ENCODE measurements at places on chromosomes 7 and 10.

DNA sequence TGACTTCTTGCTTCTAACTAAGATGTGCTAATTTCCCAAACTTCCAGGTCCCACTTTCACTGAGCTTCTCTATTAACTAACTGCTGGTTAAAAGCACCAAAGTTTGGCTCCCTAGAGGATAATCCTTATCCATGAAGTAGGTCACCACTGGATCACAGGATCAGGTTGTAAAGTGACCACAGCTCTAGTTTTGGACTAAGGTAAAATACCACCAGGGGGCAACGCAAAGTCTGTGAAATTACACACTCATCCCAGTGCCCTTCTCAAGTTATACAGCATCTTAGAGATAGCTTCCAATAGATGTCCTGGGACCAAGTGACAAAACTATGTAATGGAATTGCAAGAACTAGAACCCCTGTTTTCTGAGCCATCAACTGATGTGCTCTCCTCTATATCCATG is 116.4 kb upstream of the ASAH2 start:
- no peak for DNase-seq

- DNase-seq, result no peak
Observed at GRCh38 chr7:93015101-93015778, 102.5 kb downstream of the SAMD9 start.

DNA sequence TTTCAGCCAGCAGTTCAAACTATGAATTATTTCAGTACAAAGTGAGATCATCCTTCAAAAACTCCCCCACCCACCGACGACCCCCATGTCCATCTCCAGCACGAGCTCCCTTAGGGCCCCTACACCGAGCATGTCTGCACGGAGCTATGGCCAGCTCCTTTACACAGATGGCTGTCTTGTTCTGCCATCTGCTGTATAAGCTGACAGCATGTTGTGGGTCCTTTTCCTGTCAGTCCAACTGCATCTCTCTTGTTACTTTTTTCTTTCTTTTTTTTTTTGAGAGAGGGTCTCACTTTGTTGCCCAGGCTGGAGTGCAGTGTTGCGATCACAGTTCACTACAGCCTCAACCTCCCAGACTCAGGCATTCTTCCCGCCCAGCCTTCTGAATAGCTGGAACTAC is 21.6 kb downstream of the NPC1L1 start:
- DNase-seq, result no peak

- DNase-seq, result no peak
Observed at GRCh38 chr7:136910771-136911170, 42.3 kb downstream of the CHRM2 start.

- no peak for DNase-seq
Observed at GRCh38 chr7:84640637-84641036, 446.0 kb upstream of the SEMA3A start.

- no peak for DNase-seq
Observed at GRCh38 chr10:91061608-91062007, 140.7 kb upstream of the ANKRD1 start.

- DNase-seq, result no peak
Observed at GRCh38 chr10:103982639-103983038, 15.7 kb downstream of the SLK start.

- no peak for DNase-seq
Observed at GRCh38 chr7:16649196-16649595, 3.2 kb downstream of the BZW2 start.

GRCh38 chr10:69506834-69507713 is 55.8 kb downstream of the TSPAN15 start:
- DNase-seq, result no peak

GRCh38 chr10:133334503-133335245 is 2.0 kb downstream of the CALY start:
- no peak for DNase-seq

- DNase-seq, result no peak
Observed at GRCh38 chr10:110209926-110210673, 2.7 kb downstream of the MXI1 start.

DNA sequence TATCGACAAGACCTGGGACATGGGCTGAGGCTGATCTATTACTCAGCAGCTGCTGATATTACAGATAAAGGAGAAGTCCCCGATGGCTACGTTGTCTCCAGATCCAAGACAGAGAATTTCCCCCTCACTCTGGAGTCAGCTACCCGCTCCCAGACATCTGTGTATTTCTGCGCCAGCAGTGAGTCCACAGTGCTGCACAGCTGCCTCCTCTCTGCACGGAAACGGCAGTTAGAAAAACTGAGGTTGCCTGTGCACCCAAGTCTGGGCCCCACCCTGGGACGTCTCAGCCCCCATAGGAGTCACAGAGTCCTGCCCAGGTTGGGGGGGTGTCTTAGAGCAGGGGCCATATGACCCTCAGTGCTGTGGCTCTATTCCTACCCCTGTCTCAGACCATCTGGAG is 167.4 kb upstream of the PRSS58 start:
- no peak for DNase-seq

GRCh38 chr7:37441386-37441760 is 7.3 kb downstream of the ELMO1 start:
- no peak for DNase-seq
